ENCODE measurements at places on chromosomes 1 and 21.
A peak's percentile ranks its signal among the peaks of the same experiment; 100 is the strongest.

DNA sequence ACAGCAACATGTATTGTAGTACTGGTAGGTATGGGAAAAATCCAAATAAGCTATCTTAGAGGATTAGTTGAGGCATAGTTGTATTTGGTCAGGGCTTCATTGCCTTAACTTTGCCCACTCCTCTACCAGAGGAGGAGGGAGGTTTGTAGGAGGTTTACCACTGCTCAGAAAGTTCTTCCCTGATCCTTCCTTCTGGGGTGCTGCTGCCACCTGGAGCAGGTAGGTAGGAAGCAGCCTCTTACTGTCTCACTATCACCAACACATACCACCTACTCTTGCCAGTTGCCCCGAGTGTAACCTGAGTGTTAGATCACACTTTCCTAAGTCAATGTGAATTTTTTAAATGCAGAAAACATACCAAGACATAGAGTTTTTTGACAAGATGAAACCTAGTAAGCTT lies 24.1 kb upstream of the ZSWIM5 start:
- DNase-seq = no peak

DNA sequence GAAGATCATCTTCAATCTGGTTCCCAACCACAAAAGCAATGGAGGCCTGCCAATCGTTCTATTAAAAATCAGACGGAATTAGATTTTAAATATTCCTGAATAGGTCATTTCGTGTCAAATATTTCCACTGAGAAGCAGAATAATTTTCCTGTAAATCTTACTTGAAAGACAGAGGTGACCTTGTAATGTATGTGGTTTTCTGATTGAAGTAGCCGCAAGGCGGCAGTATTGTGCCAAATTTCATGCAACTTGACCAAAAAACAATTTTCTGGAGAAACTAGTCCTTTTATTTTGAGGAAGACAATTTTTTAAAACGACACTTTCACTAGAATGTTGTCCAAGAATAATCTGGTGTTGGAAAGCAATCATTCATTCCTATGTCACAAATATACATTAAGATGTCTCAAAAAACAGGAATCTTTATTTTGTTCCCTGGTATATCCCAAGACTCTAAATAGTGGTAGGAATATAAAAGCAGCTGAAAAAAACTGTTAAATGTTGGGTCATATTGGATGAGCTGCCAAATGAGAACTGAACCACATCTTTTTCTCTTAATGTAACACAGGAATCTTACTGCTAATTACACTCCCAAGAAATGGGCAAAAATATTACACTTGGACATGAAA lies 33.6 kb downstream of the SPAG17 start:
- DNase-seq = peak; percentile 67

DNA sequence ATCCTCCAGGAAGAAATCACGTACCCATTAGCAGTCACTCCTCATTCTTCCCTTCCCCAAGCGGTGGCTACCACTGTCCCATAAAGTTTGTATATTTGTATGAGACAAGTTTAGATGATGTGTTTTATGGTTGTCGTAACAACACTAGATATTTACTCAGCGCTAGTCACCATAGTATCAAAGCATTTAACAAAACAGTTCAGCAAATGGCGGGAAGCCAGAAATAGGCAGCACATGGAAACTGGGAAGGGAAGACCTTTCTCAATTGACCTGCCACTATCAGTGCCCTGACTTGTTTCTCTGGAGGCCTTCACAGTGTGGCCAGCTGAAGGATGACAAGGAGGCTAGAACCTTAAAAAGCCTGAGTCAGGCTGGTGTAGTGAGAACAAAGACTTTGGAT lies 31.1 kb downstream of the CNST start:
- DNase-seq = peak; percentile 94

DNA sequence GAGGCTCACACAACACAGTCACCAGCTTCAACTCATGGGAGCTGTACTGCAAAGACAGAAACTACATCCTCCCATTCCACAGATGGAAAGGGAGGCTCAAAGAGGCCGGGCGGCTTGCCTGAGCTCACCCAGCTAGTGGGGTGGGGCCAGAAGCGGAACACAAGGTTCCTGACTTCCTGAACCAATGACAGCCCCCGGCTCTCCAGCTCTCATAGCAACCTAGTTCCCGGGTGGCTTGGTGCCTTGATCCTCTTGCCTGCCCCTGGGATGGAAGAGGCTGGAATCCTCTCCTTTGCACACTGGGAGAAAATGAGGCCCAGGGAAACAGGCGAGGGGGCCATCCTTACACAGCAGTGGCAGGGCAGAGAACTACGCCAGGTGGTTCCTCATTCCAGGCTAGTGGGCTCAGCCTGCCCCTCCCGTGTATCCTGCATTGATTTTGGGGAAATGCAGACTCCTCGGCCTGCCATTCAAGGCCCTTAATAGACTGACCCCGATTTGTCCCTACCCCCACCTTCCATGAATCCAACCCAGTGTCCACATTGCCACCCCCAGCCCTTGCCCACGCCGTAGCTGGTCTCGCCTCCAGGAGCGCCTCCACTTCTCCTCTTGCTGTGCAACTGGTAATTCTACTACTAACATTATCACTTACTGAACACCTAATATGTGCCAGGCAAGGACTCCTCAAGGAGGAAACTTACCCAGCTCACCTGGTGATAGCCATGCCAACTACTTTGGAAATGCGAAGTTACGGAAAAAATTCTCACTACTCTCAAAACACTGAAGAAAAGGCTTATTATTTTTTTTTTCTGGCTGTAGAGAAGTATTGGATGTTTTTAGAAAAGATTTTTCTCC lies 5.0 kb downstream of the RAP1GAP start:
- DNase-seq = no peak

DNA sequence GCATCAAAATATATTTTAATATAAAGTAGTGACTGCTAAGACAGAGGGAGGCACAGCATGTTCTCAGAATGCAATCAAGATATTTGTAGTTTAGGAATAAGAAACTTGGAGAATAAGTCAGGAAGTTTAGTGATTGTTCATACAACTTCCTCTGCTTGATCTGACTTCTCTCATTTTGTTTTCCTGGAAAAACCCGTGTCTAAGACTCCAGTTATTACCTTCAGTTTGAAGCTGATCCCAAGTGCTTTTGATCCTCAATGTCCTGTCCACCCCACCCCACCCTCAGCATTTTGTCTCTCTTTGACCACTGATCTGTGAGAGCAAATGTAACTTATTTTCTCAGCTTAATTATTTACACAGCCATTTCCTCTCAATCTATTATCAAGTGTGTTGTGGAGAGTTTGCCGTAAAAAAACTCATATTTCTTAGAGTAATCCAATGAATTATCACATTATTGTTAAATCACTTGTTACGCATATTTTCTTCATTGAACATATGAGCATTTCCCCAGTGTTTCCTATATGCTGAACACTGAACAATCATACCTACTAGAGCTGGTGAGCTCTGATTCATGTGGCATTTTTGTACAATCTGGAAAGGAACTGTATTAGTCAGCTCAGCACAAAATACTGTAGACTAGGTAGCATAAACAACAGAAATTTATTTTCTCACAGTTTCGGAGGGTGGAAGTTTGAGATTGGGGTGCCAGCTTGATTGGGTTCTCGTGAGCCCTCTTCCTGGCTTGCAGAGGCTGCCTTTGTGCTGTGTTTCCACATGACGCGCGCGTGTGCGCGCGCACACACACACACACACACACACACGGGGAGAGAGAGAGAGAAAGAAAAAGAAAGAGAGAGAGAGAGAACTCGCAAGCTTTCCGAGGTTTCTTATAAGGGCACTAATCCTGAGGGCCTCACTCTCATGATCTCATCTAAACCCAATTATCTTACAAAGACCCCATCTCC lies 65.5 kb upstream of the DPYD start:
- DNase-seq = peak; percentile 64
